Right cardiac atrium (tissue), 5 donors: ENCODE measurements at places on chromosomes 12 and 14. TPM values are rescaled to one million over a fixed set of nuclear protein-coding genes. Genes with fewer than 3 reads are reported as not detected.
A peak's percentile ranks its signal among the peaks of the same experiment; 100 is the strongest.

Gene GALNT8
- polyA plus RNA-seq, result 3.5 TPM

Gene FAIM2
- polyA plus RNA-seq, result 37.4 TPM

Gene RIN3
- polyA plus RNA-seq, result 7.5 TPM

Gene KRT77
- polyA plus RNA-seq, result not detected

Gene TAS2R30
- polyA plus RNA-seq, result 0.25 TPM

Gene DTX1
- polyA plus RNA-seq, result 1.2 TPM

DNA sequence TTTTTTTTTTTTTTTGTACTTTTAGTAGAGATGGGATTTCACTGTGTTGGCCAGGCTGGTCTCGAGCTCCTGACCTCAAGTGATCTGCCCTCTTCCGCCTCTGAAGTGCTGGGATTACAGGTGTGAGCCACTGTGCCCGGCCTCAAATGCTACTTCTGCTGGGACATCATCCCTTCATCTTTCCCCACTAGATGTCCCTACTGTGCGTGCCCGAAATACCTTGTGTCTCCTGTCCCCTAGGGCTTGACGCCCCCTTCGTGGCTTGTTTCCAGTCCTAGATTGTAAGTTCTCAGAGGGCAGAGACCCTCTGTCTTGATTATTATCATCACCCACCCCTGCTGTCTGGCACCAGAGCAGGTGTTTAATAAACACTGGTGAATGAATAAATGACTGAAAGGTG is 14.9 kb downstream of the CCDC63 start:
- no peak for DNase-seq

DNA sequence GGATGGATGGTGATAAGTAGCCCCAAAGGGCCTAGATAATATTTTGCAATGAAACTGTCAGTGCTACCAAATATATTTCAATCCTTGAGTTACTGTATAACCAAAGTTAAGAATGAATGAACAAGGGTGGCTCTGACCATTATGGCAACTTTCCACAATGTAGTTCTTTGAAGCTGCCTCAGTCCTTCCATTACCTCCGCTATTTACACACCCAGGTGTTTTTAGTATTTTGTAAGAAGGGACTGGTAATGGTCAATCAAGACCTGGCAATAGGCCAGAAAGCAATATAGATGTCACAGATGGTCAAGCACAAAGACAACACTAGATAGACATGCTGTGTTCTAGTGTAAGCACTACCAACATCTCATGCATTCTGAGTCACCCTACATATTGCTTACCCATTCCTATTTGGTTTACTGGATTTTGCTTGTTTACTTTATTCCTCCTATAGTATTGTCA is 16.3 kb downstream of the DUSP16 start:
- no peak for DNase-seq

DNA sequence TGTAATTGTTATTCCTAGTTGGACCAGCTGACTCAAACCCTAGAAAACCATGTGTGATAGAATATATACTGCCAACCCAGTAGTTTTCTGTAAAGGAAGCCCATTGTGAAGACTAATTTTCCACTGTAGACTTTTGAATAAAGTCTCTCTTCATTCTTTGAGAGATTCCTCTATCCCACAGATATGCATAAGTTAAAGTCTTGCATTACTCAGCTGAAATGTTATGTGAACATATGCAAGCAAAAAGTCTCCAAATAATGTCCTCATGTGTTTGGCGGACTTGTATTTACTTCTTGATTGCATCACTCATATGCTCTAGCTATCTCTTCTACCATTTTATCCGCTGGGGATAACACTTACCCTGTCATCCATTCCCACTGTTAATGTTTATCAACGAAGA is 35.1 kb upstream of the OTOGL start:
- DNase-seq, result no peak

GRCh38 chr12:108425238-108425795 is 86.2 kb upstream of the CMKLR1 start:
- DNase-seq, result no peak

GRCh38 chr14:50675597-50675996 is 7.5 kb upstream of the SAV1 start:
- no peak for DNase-seq

GRCh38 chr14:22978981-22979671 is 3.2 kb downstream of the AJUBA start:
- DNase-seq, result no peak

GRCh38 chr12:85457016-85457415 is 177.0 kb downstream of the ALX1 start:
- no peak for DNase-seq

GRCh38 chr12:47247418-47247817 is 167.7 kb upstream of the AMIGO2 start:
- no peak for DNase-seq

DNA sequence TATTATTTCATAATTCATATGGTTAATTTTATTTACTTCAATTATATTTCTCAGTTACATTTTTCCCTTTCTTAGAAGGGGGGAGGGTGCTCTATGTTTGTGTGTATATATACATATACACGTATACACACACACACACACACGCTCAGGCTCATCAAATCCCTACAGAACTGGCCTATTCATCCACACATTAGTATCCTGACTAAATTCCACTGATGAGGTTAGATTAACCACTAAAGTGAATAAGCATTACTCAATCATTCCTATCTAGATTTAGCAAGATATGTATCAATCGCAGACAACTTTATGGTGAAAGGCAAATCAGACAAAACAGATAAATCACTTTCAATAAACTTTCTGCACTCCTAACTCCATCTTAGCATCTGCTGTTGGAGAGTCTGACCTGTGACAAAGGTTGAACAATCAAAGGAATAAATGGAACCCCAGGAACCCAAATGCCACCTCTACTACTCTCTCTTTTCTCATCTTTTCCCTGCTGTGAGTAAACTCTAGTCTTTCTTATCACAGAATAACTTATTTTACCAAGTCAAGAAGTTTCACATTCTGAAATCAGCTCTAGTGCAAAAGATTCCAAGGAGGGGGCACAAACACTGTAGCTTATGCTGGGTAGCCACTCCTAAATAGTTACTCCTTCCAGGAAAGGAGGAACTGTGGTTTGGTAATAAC is 67.6 kb downstream of the RALGAPA1 start:
- DNase-seq, result no peak

DNA sequence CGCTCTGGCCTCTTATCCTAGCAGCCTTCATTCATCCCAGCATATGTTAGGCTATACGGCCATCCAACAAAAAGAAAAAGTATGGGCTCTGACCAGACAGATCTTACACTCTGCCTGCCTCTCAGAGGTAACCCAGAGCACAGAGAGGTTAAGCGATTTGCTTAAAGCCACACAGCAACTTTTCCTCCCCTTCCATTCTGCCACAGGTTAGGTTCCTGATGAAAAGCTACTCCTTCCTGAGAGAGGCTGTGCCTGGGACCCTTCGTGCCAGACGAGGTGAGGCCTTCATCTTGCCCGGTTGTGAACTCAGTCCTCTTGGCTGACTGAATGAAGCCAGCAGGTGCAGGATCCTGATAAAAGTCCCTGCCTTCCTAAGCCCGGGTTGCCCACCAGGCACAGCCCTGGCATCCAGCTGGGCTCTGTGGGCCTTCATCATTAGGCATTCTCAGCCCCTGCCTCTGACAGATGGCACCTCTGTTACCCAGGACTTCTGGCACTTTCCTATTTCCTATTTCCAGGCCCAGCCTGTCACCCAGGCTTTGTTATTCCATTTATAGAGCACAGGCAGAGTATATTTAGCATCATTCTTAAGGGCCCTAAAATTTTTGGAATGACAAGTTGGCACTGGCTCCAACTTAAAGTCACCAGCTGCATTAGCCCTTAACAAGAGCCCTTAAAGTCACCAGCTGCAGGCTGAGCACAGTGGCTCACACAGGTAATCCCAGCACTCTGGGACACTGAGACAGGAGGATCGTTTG is 12.8 kb downstream of the SOAT2 start:
- no peak for DNase-seq

GRCh38 chr14:28629328-28630004 is 137.1 kb upstream of the FOXG1 start:
- no peak for DNase-seq

GRCh38 chr12:48302161-48302911 is 48.4 kb downstream of the ZNF641 start:
- no peak for DNase-seq

GRCh38 chr12:105741786-105742566 is 396.8 kb downstream of the NUAK1 start:
- DNase-seq, result peak; percentile 39

GRCh38 chr12:42320796-42321195 is 5.1 kb downstream of the ZCRB1 start:
- no peak for DNase-seq

DNA sequence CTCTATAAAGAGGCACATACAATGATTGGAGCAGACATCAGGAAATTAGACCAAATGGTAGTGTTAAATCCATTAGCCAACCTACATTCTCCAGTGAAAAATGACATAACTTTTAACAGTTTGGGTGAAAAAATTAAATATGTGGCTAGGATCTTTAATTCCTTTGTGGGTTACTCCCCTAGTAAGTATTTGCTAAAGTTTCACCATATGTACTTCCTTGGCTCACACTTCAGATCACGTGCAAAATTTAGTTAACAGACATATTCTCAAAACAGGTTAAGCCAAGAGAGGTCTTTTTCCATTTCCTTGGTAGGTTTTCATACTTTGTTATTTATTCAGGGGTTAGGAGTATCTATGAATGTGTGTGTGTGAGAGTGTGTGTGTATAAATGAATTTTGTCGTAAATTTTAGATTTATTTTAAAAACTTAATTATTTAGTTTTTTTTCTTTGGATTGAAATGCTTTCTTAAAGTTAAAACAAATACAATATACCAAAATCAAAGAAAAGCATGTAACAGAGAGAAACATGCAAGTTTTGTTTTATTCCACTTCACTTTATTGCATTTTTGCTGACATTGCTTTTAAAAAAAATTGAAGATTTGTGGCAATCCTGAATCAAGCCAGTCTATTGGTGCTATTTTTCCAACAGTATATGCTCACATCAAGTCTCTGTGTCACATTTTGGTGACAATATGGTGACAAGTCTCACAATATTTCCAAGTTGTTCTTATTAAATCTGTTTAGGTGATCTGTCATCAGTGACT is 258.7 kb downstream of the FLRT2 start:
- DNase-seq, result no peak
